ENCODE measurements at places on chromosomes 1 and 21. TPM values are rescaled to one million over a fixed set of nuclear protein-coding genes. Genes with fewer than 3 reads are reported as not detected.

Gene SMPDL3B
- not detected for total RNA-seq

Gene CNST
- total RNA-seq: 10.9 TPM

Gene IFNGR2
- 37.0 TPM for total RNA-seq

Gene CATSPERE
- 0.38 TPM for total RNA-seq

Gene SPRR2G
- not detected for total RNA-seq

Gene NBPF10
- total RNA-seq: 0.92 TPM

Gene TM2D1
- 34.2 TPM for total RNA-seq

Gene UBASH3A
- total RNA-seq: not detected

Gene RGS1
- total RNA-seq: 2.6 TPM

Gene CYP4A11
- total RNA-seq: not detected

Gene TMCC2
- 4.0 TPM for total RNA-seq

Gene OR2T6
- not detected for total RNA-seq

Gene GRIK1
- total RNA-seq: not detected

Gene CASQ2
- total RNA-seq: 1,254 TPM

Gene DMBX1
- not detected for total RNA-seq

Gene RNU1-3
- total RNA-seq: 6,195 TPM

Gene TPTE
- not detected for total RNA-seq

Gene TRIM58
- total RNA-seq: 1.2 TPM

Gene OMA1
- 32.6 TPM for total RNA-seq

Gene OR2L8
- not detected for total RNA-seq

Gene MYBPH
- total RNA-seq: not detected

Gene ITLN2
- not detected for total RNA-seq

Gene SPRR4
- not detected for total RNA-seq

Gene DDI2
- 23.7 TPM for total RNA-seq

Gene S100B
- 0.62 TPM for total RNA-seq

Gene SLC9C2
- total RNA-seq: 0.13 TPM

Gene CRNN
- total RNA-seq: not detected

Gene PRR9
- not detected for total RNA-seq

Gene IL20
- not detected for total RNA-seq

Gene SPRR2F
- total RNA-seq: not detected

Gene MDM4
- total RNA-seq: 59.2 TPM

Gene SLC9A1
- 26.1 TPM for total RNA-seq

Gene LCE2A
- not detected for total RNA-seq

Gene ZMPSTE24
- 24.8 TPM for total RNA-seq

Gene DDX20
- total RNA-seq: 7.6 TPM

Gene S100A13
- total RNA-seq: 200 TPM

Gene NCF2
- total RNA-seq: 4.5 TPM

Gene MINDY1
- 49.1 TPM for total RNA-seq

Gene HTR6
- total RNA-seq: not detected

Gene HECTD3
- total RNA-seq: 18.4 TPM

Gene INSRR
- 0.24 TPM for total RNA-seq

Gene KISS1
- not detected for total RNA-seq

Gene DNM3
- 2.4 TPM for total RNA-seq

Gene HCRTR1
- not detected for total RNA-seq

Gene WNT2B
- 5.7 TPM for total RNA-seq

Gene CD48
- 1.00 TPM for total RNA-seq

Gene RNASEL
- total RNA-seq: 3.3 TPM

Gene FABP3
- 3,048 TPM for total RNA-seq

Gene NTNG1
- not detected for total RNA-seq

Gene CD244
- 0.24 TPM for total RNA-seq
